Left ventricle myocardium superior (tissue), 1 donor: ENCODE measurements at places on chromosomes 5 and 9. TPM values are rescaled to one million over a fixed set of nuclear protein-coding genes. Genes with fewer than 3 reads are reported as not detected.
A peak's percentile ranks its signal among the peaks of the same experiment; 100 is the strongest.

WDR38 gene
- total RNA-seq, result not detected

ZCCHC9 gene
- 9.3 TPM for total RNA-seq

- no peak for DNase-seq
Observed at GRCh38 chr5:61575581-61575980, 243.5 kb downstream of the ZSWIM6 start.

- DNase-seq, result peak; percentile 69
Observed at GRCh38 chr5:128965011-128965637, at the start of gene SLC27A6. Gene SLC27A6, plus strand, starts transcription at chr5:128965488. Its CDS starts 650 bp downstream, at chr5:128966138.

CATSPER3 gene
- 0.74 TPM for total RNA-seq

- no peak for DNase-seq
Observed at GRCh38 chr9:112765281-112765680, 14.7 kb downstream of the SNX30 start.

DNA sequence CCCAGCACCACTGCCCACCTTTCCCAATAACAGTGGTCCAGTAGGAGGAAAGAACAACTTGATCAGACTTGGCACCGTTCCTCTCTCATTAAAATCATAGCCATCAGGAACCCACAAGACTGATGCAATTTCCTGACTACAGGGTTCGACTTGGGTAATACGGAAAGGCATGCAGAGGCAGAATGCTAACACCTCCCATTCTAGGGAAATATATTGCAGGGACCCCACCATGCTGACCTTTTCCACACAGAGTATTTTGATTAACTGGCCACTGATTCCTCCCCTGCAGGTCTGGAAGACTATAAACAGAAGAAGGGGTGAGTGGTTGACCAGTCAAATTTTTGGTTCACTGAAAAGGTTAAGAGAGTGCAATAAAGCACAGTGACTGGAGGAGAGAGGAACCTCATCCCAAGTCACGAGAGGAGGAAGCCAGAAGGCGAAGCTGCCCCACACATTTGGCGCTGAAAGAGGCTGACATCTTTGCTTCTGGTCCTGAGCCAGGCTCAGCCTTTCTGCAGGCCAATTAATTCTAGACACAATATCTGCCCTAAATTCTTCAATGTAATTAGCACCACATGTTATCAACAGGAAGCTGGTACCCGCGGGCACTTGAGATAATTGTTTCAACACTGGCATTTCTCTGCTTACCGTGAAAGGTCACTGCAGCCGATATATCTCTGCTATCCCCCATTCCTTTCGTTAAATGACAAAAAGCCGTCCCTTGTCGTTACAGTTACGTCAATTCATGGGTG is 64.7 kb upstream of the SPOCK1 start:
- no peak for DNase-seq

DNA sequence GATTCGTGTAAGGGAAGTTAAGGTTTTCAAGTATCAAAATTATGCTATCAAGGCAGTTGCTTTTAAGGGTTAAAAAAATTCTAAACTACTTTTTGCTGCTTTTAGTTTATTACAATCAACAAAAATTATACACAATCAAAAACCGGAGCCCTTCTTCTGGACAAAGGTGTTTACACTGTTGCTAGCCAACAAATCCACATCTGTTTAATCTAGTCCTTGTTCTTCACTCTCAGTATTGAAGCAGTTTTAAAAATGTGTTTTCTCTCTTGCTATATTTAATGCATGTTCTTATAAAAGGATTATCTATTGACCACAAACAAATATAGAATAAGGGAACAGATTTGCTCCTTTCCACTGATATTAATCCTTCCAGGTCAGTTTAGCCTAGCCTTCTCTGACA is 2.5 kb downstream of the FEM1C start:
- no peak for DNase-seq

DNA sequence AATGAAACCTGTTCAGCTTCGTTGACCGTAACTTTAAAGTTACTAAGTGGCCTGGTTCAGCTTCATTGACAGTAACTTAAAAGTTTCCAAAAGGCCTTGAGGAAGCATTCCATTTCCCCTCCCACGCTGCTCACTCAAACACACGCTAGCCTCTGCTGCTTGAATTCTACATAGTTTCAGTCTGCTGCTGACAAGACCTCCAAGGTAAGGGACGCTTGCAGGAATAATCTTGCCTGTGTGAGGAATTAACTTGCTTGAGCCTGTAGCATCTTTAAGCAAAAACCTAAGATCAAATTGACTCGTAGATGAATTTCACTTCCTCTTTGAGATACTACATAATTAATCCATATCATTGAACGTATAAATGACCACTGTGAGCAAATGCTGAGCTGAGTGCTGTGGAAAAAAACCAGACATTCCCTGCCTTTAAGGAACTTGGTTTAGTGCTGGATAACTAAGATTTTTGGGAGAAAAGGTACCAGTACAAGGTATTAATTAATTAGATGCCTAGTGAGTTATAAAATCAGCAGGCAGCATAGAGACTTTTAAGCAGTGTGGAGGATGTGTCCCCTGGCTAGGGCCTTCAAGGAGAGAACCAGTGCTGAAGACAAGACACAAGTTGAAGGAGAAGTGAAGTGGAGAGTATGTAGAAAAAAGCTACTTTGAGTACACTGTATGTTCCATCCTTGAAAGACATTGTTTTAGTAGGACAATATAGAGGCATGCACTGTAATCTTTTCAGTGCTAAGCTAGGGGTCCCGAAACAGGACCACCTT is 39.2 kb downstream of the GRAMD2B start:
- no peak for DNase-seq

PDLIM7 gene
- total RNA-seq, result 35.1 TPM

S100Z gene
- 0.20 TPM for total RNA-seq

GRCh38 chr5:125194883-125195282 is 448.4 kb upstream of the ZNF608 start:
- no peak for DNase-seq

FGF18 gene
- 18.5 TPM for total RNA-seq

TMOD1 gene
- 205 TPM for total RNA-seq

DNA sequence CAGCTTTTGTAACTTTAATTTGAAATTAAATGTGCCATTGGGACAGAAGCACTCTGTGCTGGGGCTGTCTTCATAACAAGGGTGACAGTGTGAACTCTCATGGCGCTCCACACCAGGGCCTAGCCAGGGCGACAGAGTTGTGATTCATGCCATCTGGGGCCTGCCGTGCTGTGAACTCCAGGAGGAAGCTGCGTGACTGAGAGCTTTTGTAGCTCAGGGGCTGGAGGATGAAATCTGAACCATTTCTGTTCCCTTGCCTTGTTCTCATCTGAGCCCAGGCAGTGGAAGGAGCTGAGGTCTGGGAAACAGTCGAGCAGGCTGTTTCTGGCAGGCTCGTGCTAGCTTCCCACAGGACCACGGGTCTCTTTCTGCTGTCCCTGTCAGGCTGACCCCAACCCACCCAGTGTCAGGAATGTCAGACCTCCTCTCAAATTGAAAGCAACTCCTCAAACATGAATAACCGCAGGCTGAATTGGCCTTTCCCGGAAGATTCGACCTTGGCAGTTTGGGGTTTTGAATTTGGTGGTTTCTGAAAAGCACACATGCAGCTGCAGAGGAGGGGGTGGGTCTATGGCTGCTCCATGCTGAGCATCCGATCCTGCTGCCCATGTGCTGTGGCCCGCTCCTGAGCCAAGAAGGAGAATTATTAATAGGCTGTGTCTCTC is 69.2 kb upstream of the RPS23 start:
- DNase-seq, result peak; percentile 34

- no peak for DNase-seq
Observed at GRCh38 chr5:170450061-170450669, 53.7 kb upstream of the KCNIP1 start.

DNA sequence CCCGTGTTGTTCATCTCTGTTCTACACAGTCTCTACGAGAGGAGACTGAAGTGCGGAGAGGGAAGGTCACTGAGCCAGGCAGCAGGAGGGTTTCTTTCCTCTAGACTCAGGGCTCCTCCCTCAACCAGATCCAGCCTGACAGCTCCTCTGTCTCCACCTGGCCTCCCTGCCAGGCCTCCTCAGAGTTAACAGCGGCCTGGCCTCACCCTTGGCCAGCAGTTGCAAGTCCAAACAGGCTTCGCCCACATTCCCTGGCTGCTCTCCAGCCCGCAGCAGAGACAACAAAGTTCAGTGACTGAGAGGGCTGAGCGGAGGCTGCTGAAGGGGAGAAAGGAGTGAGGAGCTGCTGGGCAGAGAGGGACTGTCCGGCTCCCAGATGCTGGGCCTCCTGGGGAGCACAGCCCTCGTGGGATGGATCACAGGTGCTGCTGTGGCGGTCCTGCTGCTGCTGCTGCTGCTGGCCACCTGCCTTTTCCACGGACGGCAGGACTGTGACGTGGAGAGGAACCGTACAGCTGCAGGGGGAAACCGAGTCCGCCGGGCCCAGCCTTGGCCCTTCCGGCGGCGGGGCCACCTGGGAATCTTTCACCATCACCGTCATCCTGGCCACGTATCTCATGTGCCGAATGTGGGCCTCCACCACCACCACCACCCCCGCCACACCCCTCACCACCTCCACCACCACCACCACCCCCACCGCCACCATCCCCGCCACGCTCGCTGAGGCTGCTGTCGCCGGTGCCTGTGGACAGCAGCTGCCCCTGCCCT is at the start of gene HRCT1:
Gene HRCT1 (plus strand): TSS at position 291 of the 768 bp plus-strand sequence. CDS start 86 bp downstream, at position 377.
- peak; percentile 94 for DNase-seq

DNA sequence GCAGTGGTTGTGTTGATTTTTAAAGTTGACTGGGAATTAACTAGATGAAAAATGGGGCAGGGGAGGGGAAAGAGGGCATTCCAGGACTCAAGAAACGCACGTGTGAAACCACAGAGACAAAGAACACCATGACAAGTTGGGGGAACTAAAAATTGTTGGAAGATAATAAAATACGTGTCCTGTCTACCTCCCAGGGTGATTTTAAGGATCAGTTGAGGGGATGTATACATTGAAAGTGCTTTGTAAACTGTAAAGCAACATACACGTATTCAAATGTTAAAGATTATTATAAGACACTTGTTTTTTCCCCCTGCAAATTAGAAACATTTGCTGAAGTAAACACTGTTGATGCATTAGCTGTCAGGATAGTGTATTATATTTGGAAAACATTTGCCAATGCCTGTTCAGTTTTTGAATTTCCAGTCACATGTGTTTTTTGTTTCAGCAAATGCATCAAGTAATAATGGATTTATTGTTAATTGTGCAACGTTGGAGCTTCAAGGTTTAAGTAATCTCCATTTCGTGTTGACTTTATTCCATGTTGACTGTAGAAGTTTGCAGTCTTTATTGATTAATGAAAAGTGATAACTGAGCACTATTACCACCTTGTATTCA is 412.7 kb downstream of the ACTL7B start:
- no peak for DNase-seq

FOXD4L3 gene
- not detected for total RNA-seq

DNA sequence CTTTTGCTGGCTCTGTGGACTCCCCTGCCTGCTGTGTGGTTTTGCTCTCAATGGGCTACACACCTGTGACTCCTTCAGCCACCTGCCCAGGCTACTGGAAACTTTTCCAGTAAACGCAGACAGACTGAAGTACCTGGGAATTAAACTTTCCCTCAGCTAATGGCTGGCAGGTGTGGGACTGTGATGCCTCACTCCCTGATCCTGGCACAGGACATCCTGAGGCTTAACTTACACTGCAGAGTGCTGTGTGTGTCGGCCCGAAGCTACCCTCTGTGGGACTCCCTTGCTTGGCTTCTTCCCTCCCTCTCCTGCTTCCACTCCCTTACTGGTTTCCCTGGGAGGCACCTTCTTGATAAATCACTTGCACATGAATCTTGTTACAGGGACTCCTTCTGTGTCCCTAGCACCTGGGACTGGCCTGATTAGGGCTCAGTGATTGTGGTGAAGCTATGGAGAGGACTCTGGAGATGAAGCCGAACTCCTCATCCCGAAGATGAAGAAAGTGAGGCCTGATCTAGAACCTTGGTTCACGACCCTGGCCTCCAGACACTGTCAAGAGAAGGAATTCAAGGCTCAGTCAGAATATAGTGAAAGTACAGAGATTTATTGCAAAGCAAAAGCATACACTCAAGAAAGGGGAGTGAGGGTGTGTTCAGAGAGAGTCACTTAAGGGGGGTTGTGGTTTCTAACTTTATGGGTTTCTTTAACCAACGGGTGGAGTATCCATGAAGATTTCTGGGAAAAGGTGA is 113.4 kb upstream of the ALDH1B1 start:
- no peak for DNase-seq

DNA sequence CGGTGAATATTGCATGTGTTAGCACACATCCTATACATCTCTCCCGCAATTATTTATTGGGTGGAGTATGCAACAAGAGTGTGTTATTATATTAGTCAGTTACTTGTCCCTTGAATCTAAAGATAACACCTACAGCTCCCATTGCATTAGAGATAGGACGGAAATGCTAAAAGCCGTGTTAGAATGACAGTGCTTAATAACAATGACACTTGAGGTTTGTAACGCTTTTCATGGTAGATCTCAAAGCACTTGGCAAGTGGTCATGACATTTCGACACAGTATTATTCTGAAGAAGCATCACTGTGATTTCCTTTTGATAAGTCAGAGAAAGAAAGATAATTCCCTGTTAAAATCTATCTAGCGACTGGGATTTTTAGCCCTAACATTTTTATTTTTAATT is 33.4 kb upstream of the TRIO start:
- no peak for DNase-seq

ARHGEF37 gene
- total RNA-seq, result 32.8 TPM

DNA sequence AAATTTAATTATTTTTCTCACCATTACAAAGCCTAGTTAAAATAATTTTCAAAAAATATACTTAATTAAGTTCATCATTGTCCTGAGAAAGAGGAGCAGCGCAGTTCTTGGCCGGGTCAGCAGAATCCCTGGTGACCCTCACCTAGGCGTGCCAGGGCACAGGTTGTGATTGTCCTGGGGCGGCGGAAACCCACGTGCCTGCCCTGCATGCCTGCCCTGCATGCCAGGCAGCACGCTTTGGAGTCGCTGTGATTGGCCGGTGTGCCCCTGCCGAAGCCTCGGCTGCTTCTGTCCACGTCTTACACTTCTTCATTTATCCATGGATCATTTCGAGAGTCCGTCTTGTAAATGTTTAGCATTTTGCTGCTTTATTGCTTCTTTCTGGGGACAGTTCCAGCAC is 25.6 kb downstream of the SLC12A2 start:
- peak; percentile 30 for DNase-seq

DNA sequence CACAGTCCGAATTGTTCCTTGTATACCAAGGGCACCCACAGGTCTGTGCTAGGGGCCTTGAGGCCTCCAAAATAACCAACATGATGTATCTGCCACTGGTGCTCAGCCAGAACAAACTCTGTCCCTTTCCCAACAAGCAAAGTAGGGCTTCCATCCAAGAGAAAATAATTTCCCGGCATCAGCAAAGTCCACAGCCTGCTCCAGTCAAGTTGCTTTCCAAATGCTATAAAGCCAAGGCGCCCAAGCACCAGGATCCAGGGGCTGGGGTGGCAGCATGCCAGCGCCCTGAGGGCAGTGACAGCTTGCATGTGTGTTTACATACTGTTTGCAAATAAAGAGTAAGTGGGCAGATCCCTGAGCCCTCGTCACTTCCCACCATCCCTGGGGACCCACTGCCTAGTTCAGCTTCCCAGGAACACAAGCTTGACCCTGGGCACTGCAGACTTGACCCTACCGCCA is 155.9 kb downstream of the ERCC6L2 start:
- DNase-seq, result peak; percentile 56

PTGES gene
- total RNA-seq, result 2.4 TPM

IL9 gene
- not detected for total RNA-seq

CCL27 gene
- total RNA-seq, result not detected
